ENCODE measurements at places on chromosomes 6 and 20.

GRCh38 chr6:20605581-20605980, 71.3 kb downstream of the CDKAL1 start:
- DNase-seq, result no peak

DNA sequence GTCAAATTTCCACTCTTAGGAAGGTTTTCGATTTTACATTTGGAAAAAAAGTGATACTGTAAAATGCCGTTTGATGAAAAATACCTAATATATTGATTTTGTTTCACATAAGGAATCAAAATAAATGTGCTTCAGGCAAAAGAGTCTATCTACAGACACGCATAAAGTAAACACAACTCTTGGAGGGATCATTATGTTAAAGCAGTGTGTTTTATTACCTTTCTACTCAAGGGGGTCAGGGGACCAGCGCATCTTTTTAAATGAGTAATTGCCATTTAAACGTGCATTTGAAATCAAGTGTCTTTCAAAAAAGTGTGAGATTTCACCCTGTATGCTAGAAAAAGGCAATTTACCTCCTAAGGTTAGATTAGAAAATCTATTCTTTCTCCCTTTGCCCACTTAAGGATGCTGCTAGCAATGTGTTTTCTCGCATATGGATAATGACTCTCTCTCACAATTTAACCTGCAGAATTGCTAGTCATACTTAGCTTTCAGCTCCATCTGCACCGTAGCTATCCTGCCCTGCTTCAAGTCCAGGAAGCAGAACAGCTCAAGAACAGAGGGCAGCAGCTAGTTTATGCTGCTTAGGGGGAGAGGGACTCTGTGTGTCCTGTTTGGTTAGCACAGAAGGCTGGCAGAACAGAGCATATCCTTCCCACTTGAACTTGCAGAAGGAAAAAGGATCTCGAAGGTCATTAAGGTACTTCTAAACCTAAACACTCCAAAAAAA, 35.0 kb downstream of the NKAIN2 start:
- peak; percentile 69 for DNase-seq

- DNase-seq, result no peak
Observed at GRCh38 chr20:48064929-48065328, 279.6 kb upstream of the SULF2 start.

DNA sequence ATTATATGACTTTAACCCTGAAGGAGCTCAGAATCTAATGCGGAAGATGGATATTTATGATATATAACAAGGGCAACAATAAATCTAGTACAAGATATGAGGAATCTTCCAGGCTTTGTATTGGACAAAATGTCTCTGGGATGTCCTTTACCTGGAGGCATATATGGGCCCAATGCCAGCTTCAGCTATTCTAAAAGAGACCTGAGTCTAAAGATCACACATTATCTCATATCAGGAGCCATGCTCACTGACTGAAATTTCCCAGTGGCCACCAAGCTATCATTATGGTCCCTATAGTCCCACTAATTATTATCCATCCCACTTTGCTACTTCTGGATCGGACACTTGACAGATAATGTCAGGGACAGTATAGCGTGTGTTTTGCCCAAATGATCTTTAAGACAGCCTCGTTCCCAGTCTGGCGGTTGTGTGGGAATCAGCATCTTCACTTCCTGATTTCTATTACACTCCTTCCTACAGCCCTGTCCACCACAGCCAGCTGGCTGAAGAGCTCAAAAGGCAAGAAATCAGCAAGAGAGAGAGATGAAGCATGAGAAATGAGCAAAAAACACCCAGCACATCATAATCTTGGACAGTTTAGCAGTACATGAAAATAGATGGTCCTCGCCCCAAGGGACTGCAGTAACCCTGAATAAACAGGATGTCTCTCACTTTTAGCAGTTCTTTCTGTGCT, 34.9 kb downstream of the KLHL31 start:
- no peak for DNase-seq

DNA sequence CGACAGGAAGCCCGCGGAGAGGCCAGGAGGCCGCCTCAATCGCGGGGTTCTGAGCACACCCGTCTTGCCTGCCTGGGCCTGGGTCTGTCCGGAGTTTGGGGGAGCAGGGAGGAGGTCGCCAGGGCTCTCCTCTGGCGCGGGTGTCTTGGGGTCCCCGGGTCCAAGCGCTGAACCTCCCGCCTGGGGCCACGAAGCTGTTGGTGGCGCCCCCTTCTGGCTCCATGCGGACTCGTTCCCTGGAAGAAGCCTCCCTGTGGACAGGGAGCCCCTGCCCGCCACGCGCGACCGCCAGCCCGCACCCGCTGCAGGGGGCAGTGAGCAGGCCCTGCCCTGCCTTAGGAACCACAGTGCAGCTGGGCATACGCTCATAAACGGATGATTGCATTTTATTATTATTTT, 44.7 kb downstream of the MCUR1 start:
- DNase-seq, result no peak

DNA sequence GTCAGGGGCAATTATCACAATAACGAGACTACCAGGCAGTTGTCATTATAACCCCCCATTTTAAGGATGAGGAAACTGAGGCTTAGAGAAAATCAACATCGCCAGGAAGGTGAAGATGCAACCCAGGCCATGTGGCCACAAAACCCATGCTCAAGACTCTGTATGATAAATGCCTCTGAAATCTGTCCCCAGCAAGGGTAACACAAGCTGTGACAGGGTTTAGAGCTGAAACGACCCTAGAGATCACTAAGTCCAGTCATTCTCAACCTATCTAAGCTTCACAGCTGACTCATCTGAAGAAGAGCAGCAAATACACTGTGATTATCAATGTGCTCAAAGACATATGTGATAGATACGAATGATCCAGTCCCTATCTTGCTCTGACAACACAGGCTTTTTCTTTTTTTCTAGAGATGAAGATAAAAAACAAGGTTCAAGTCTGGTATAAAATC, 47.0 kb downstream of the ARHGAP18 start:
- no peak for DNase-seq

DNA sequence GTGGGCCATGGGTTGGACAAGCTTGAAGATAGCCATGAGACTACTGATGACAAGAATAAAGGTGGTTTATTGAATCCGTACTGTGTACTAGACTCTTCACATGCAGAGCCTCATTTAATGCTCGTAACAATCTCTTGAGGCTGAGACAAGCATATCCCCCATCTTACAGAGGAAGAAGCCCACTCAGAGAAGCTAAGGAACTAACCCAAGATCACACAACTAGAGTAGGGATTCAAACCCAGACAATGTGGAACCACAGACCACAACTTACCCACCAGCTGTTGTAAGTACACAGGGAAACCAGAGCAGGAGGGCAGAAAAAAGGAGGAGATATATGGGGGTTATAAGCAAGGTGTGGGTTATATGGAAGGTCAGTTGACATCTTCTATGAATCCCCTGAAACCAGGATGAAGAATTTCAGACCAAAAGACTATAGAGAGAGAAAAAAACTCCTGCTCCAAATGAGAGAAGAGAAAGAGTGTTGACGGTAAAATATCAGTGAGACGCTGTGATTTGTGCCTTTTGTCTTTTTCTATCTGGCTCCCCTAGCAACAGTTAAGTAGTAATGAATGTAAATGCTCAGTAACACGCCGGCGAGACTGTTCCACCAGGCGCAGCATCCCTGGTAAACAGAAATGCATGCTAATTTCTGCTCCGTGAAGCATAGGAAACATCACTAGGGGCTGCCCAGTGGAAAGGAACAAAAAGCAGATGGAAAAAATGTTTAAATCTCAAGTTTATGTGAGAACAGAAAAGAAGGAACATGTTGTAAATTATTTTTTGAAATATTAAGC, 80.1 kb upstream of the SLC22A16 start:
- no peak for DNase-seq

GRCh38 chr6:169503422-169504152, 198.2 kb downstream of the WDR27 start:
- DNase-seq, result no peak
